Activated T-helper 1 cell treated with anti-CD3 and anti-CD28 coated beads, Interleukin-2, amount 50 U/mL, for 16 hours (primary cell): ENCODE measurements at places on chromosomes 6 and 20.

- DNase-seq, result no peak
Observed at GRCh38 chr6:10891960-10892359, 5.1 kb downstream of the SYCP2L start.

DNA sequence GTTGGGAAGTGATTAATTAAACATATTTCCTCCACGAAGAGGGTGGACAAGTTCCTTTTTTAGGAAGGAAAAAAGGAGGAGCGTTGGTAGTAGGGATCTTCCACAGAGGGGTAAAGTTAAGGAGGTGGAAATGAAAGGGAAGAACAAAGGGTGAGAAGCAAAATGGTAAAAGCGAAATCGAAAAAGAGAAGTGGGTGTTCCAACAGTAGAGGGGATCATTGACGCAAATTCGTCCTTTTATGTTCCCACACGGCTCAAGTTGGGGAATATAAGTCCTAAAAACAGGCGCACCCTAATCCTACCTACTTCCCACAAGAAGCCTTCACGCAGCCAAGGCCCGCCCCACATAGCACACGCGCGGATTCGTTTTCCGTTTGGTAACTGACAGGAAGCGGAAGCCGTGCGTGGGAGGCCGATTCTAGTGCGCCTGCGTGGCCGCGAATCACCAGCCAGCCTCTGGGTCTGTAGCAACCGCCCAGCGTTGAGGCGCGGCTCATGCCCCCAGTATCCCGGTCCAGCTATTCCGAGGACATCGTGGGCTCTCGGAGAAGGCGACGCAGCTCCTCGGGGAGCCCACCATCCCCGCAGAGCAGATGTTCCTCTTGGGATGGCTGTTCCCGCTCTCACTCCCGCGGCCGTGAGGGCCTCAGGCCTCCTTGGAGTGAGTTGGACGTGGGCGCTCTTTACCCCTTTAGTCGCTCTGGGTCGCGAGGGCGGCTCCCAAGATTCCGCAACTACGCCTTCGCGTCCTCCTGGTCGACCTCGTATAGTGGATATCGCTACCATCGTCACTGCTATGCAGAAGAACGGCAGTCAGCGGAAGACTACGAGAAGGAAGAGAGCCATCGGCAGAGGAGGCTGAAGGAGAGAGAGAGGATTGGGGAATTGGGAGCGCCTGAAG, at the start of gene NKAPL:
Gene NKAPL (plus strand): TSS at position 421 of the 901 bp plus-strand sequence. CDS start 75 bp downstream, at position 496.
- DNase-seq, result peak; percentile 10

GRCh38 chr6:40516429-40516828, 70.7 kb downstream of the LRFN2 start:
- DNase-seq, result no peak

- DNase-seq, result no peak
Observed at GRCh38 chr6:47203266-47203937, 106.3 kb downstream of the TNFRSF21 start.

- no peak for DNase-seq
Observed at GRCh38 chr6:159931112-159931511, 37.8 kb upstream of the IGF2R start.

DNA sequence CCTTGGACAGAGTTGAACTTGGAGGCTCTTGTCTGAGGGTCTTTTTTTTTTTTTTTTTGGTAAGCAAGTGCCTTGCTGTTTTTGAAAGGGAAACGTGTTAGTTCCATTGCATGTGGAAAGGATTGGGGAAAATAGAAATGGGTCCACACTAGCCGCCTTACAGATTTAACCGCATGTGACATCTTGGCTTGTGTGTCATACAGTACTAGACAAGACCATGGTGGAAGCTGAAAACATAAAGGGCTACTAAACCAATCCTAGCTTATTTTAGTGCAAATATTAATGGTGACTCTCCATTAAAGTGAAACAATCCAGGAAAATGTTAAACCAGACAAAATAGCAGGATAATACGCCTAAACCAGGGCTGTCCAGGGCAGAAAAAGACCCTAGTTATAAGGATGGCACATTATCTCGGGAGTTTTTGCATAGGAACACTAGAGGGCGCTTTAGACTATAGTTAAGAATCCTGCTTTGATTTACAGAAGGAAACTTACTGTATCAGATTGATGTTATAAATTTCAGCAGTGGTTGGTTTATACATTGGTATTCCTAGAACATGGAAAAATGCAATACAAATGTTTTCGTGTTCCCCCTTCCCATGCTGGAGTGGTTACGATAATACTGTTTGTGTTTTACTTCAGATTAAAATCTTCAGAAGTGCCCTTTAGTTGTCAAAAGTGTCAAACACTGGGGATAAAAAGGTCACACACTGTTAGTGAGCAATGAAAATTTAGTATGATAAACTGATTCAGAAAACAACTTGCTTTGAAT, 59.8 kb upstream of the DEK start:
- DNase-seq, result no peak

GRCh38 chr20:24332956-24333355, 136.5 kb upstream of the SYNDIG1 start:
- DNase-seq, result no peak

GRCh38 chr6:142700032-142700431, 244.9 kb downstream of the HIVEP2 start:
- no peak for DNase-seq

GRCh38 chr6:27867945-27868300, 44.3 kb downstream of the OR2B2 start:
- no peak for DNase-seq
